ENCODE measurements at places on chromosomes 1 and 21. TPM values are rescaled to one million over a fixed set of nuclear protein-coding genes. Genes with fewer than 3 reads are reported as not detected.

The ITLN1 gene
- 0.62 TPM for total RNA-seq

DNA sequence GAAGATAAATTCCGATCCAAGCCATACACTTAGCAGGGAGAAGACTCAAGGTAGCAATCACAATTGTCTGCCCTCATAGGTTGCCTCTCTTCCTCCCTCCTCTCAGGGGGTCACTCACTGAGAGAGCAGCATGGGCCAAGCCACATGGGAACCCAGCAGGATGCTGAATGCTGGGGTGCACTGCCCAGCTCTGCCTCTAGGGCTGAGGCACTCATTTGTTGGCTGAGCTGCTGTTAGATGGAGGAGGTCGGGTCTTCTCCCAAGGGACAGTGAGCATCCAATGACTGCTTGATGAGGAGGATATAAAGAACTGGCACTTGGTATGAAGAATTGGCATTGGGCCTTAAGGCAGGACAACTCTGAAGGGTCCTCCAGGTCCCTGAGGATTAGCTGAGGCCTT is 418.8 kb downstream of the SIPA1L2 start:
- DNase-seq: no peak

DNA sequence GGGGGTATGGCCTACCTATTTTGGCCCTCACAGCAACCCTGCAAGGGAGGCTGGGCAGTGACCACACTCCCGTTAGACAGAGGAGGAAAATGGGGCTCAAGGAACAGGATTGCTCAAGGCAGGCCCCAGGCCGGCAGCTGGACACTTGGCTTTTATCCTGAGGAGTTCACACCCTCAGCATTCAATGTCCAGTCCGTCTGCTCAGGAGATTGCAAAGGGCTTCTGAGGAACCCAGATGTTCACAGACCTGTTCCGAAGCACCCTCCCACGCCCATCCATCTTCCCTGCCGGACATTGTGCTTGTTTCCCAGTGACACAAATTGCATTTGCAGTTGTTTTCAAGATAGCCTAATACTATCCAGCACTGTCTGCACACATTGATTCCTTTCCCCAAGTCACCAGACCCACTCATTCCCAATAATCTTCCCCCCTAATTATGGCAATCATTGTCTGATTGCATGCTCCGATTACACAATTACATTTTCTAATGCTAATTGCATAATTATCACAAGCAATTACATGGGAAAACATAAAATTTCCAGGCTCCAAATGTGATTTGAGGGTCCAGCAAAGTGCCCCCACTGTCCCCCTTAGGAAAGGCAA is 4.3 kb upstream of the UBL4B start:
- no peak for DNase-seq

The CYP4B1 gene
- total RNA-seq: 0.72 TPM

The RNU1-3 gene
- under 0.01 TPM for total RNA-seq

The SPRR2A gene
- 3.1 TPM for total RNA-seq

The SHISAL2A gene
- total RNA-seq: not detected

- DNase-seq: no peak
These were observed 350.0 kb upstream of the RUNX1 start for GRCh38 chr21:35399002-35399530.

The TRIM46 gene
- total RNA-seq: 0.72 TPM

The KCNJ9 gene
- not detected for total RNA-seq

Data from tongue (tissue), 3 donors.